Substantia nigra (tissue), 51 donors: ENCODE measurements at places on chromosomes 7 and 10.

DNA sequence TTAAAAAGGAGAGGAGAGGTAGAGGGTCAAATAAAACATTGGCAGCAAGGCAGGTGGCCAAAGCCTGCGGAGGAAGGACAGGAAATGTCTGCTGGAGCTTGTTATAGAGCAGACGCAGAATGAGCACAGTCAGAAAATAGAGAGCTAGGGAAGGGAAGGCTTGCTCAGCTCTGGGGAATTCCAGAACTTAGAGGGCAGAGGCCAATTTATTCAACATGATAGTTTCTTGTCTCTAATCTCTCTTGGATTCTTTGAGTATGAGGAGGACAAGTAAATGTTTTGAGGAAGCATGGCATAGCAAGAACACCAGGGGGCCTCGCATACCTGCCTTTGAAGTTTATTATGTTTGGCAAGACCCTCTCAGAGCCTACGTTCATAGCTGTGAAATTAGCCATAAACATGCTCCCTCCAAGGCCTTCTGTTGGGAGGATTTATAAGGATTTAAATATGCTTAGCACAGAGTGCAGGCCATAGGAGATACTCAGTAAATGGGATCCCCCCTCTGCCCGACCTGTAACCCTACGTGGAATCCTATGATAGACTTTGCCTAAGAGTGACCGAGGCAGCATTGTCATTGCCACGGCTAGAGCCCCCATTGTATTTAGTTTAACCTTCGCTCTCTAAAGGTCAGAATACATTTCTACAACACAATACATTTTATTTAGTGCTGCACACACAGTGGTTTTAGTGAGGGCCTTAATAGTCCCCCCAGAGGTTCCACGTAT lies 293.9 kb downstream of the CCDC3 start:
- DNase-seq: no peak

- DNase-seq: no peak
These were observed 298.0 kb upstream of the IMMP2L start for GRCh38 chr7:111860248-111860647.

- no peak for DNase-seq
These were observed 46.8 kb downstream of the VIPR2 start for GRCh38 chr7:159097661-159098423.

- no peak for DNase-seq
These were observed 51.1 kb downstream of the INSIG1 start for GRCh38 chr7:155348806-155349205.

GRCh38 chr7:127715901-127716300 lies 63.9 kb downstream of the SND1 start:
- DNase-seq: no peak

- DNase-seq: no peak
These were observed 313.8 kb downstream of the FRMD4A start for GRCh38 chr10:14016931-14017333.

GRCh38 chr7:82049442-82049841 lies 279.6 kb upstream of the HGF start:
- no peak for DNase-seq

DNA sequence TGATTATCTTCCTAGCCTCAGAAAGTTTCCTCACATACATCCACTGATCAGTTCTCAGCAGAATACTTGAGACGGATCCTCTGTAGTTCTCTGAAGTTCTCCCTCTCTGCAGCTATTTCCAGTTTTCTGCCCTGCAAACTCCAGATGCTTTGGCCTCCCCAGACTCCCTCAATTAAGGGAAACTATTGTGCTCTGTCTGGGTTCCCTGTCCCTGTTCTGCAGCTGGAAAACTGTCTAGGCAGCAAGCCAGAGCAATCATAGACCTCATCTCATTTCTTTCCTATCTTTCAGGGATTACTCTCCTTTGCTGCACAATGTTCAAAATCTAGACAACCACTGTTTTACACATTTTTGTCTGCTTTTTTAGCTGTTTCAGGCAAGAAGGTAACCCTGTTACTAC lies 9.2 kb downstream of the MICU1 start:
- DNase-seq: no peak

DNA sequence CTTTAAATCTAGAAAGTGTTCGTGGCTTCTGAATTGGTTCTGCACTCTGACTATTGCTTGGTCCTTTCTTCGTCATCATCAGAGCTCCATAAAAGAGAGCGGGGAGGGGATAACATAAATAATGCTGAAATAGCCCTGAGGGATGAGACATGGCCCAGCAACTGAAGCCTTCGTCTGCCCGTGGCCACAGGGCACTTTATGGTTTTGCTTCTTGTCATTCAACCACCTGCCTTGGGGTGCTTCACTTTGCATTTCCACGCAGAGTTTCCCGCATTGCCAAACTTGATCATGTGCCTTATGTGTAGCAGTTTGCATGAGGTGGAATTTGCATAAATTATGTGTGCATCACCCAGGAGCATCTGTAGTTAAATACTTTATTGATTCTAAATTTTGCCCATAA lies 15.9 kb downstream of the GSTO2 start:
- DNase-seq: no peak

DNA sequence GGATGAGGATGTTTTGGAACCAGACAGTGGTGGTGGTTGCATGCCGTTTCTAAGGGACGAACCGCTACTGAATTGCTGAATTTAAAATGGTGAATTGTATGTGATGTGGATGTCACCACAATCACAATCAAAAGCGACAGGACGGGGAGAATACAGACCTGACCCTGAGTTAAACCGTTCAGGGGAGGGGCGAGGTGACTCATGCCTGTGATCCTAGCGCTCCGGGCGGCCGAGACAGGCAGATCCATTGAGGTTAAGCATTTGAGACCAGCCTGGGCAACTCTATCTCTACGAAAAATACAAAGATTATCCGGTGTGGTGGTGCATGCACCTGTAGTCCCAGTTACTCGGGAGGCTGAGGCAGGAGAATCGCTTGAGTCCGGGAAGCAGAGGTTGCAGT lies 46.4 kb downstream of the UNCX start:
- DNase-seq: no peak

DNA sequence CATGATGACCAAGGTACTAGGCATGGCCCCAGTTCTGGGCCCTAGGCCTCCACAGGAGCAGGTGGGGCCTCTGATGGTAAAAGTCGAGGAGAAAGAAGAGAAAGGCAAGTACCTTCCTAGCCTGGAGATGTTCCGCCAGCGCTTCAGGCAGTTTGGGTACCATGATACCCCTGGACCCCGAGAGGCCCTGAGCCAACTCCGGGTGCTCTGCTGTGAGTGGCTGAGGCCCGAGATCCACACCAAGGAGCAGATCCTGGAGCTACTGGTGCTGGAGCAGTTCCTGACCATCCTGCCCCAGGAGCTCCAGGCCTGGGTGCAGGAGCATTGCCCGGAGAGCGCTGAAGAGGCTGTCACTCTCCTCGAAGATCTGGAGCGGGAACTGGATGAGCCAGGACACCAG lies 7.4 kb downstream of the ZSCAN21 start:
- DNase-seq: no peak

- no peak for DNase-seq
These were observed 232.4 kb downstream of the ELMO1 start for GRCh38 chr7:37216156-37216852.

DNA sequence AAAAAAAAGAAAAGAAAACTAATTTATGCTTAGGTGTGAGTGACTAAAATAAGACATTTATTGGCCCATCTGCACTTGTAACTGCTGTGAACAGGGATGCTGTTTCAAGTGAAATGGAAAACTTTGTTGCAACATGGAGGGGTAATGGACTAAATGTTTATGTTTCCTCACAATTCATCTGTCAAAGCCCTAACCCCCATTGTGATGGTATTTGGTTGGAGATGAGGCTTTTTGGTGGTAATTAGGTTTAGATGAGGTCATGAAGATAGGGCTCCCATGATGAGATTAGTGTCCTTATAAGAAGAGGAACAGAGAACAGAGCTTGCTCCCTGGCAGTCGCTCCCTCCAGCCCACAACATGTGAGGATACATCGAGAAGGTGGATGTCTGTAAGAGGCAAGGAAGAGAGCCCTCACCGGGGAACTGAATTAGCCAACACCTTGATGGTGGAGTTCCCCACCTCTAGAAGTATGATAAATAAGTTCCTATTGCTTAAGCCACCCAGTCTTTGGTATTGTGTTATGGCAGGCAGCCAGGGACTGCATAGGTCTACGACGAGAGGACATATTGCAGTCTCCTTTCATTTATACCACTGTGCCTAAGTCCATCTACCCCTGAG lies 28.6 kb upstream of the VCL start:
- no peak for DNase-seq

- DNase-seq: no peak
These were observed 717.3 kb downstream of the XPNPEP1 start for GRCh38 chr10:109205929-109206585.

- no peak for DNase-seq
These were observed 101.0 kb upstream of the STEAP1B start for GRCh38 chr7:22601003-22601402.

DNA sequence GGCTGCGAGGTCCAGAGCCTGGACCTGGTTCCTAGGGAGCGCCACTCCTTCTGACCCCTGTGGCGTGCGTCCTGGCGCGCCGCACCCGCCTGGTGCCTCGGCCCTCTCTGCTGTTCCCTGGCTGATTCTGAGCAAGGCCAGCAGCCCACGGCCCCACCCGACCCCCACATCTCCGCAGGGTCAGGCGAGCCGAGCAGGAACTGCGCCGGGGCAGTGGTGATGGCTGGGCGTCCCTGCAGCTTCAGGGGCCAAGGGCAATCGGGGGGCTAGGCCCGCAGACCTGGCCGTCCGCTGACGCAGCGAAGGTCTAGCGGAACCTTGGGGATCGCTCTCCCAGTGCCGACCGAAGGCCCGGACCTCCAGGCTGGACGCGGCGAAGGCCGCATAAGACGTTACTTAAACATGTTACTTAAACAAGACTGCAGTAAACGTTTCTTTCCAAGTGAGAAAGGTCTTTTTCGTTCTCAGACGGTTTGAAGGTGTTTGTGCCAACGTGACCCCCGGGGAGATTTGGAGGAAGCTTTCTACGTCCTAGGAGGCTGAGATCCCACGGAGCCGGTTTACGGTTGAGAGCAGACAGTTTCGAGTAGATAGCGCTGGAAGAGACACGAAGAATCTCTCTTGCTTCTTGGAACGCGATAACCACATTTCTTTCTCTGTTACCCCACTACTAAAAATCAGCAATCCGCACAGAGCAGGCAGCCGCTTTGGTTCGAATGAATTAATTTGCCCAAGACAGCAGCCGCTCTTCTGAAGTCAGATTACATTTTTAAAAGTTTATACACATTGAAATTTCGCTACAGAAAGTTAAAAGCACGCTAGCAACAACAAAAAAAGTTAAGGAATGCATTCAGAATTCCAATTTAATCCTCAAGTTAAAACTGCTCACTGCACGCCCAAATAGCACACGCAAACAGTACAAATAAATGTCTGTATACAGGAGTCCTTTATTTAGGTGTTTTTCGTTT lies 4.9 kb upstream of the NKX2-3 start:
- no peak for DNase-seq

DNA sequence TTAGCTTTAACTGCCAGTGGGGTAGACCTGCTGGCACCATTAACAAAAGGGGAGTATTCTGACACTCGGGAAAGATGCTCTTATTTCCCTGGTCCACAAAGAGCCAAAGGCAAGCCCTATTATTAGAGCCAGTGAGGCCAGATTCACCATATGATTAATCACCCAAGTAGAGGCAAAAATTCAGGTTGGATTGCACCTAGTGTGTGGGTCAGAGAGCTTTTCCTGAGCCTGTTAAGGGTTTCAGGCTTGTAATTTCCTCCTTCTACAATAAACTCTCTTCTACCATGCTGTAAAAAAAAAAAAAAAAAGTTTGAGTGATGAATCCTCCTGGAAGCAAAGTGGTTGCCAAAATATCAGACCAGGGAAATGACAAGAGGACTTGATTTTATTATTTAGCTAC lies 163.5 kb downstream of the MBL2 start:
- DNase-seq: no peak

GRCh38 chr7:122883049-122883680 lies 3.1 kb downstream of the CADPS2 start:
- no peak for DNase-seq

DNA sequence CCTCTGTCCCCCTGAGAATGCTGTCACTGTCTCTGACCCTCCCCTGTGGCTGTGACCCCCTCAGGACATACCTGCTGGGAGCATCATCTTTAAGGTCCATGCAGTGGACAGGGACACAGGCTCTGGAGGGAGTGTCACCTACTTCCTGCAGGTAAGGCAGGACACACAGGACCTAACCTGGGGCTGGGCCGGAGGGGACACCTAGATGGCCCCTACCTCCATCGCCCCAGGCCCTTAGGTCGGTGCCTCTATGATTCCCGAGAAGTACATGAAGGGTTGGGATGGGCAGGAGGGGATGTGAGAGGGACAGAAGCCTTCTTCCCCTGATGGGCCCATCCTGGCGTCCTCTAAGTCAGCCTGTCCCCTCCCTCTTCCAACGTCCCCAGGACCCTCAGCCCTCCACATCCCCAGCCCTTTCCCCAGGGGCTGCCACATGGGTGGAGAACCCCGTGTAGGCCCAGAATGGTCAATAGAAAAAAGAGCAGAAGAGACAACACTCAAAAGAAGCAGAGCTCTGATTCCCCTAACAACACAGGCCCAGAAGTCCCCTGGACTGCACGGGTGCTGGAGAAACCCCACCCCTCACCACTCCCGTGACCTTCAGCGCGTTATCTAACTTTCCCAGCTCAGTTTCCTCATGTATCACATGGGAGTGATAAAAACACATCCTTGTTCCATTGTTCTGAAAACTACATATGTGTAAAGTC lies 6.4 kb downstream of the CDHR1 start:
- no peak for DNase-seq

DNA sequence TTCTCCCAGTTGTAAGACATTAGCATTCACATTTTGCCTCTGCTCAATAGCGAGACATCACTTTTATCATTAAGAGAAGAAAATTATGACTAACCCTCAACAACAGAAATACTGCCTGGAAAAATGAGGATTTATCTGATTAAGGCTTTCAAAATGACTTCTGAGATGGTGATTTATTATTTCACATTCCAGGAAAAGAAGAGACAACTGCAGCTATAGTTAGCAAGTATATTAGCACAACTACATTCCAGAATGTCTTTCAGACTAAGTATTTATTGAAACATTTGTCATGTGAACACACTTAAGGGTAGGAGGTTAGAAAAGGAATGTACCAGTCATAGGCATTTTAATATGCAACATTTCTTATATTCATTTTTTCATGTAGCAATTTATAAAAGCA lies 162.0 kb downstream of the IQUB start:
- DNase-seq: no peak

- peak; percentile 61 for DNase-seq
These were observed 146.2 kb downstream of the SPAG6 start for GRCh38 chr10:22491480-22491879.

DNA sequence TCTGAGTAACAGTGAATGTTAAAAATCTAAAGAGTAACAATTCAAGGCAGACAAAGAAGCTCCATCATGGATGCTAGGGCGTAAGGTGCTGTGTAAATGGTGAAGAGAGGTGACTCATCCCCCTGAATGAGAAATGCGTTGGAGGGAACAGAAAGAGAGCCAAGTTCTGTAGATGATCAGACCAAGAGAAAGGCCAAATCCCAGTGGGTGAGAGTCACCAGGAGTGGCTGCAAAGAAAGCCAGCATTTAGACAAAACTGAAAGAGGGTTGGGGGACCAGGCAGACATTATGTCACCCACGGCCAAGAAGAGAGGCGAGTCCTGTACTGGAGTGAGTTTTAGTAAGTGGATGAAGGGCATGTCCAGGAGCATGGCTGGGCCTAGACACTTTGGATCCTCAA lies 153.1 kb downstream of the TRIL start:
- no peak for DNase-seq

GRCh38 chr10:114301177-114301576 lies 62.1 kb downstream of the VWA2 start:
- DNase-seq: no peak
